ENCODE measurements at places on chromosomes 5 and 9.

GRCh38 chr9:14131356-14132088 lies 182.4 kb downstream of the NFIB start:
- no peak for DNase-seq

DNA sequence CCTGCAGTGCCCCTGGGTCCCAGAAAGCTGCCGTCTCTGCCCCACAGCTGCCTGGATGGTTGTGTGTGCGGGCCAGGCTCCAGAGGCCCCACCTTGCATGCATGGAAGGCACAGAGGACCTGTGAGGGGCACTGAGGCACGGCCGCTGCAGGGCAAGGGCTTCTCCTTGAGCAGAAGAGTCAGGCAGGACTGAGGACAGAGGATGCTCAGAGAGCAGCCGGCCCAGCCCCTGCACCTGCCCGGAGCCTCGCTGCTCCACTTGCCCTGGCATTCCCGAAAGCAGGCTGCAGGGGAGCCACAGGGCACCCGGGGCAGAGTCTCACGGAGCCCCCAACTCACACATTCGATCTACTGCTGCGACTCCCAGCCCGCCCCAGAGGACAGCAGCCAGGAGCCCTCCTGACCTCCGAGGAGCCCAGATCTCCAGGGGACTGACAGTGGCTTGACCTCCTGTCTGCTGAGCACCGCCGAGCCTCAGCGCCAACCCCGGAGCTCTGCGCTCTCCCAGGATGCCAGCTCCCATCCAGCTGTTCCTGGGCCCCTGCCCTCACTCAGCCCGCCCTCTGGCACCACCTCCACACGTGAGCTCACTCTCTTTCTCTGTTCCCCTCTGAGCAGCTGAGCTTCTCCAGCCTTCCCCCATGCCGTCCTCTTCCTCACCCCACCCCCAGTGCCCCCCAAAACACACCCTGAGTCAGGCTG lies 95.0 kb downstream of the KCNT1 start:
- no peak for DNase-seq

- no peak for DNase-seq
Observed at GRCh38 chr5:58208674-58209073, 251.2 kb downstream of the PLK2 start.

- no peak for DNase-seq
Observed at GRCh38 chr5:115428248-115428647, 116.3 kb downstream of the FEM1C start.

Measured in retinal pigment epithelial cell (primary cell).